ENCODE measurements at places on chromosomes 13 and 19.

GRCh38 chr13:27354379-27354778 lies 70.0 kb upstream of the GTF3A start:
- no peak for DNase-seq

- DNase-seq: no peak
These were observed 16.3 kb upstream of the RNASEH2B start for GRCh38 chr13:50893211-50893852.

DNA sequence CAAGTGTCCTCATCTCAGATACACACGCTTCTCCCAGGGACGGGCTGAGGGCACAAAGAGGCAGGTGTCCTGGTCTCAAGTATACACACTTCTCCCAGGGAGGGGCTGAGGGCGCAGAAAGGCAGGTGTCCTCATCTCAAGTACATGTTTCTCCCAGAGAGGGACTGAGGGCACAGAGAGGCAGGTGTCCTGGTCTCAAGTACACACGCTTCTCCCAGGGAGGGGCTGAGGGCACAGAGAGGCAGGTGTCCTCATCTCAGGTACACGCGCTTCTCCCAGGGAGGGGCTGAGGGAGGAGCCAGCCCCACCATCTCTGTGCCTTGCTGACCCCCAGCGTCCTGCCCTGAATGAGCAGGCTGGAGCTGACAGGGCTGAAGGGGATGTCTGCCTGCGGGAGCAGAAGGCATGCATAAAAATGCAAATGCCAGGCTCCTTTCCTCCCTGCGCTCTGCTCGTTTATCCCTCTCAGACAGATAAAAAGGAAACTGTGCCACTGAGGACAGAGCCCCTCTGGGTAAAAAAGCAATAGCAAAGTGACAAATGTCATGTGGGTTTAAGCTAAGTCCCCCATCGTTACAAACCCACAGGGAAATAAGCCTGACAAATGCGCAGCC lies 96.1 kb upstream of the UQCRFS1 start:
- DNase-seq: no peak

- DNase-seq: no peak
These were observed 197.4 kb downstream of the RGCC start for GRCh38 chr13:41654796-41655195.

- DNase-seq: no peak
These were observed 124.8 kb downstream of the ZNF536 start for GRCh38 chr19:30497034-30497433.

- DNase-seq: no peak
These were observed 50.5 kb downstream of the SGCG start for GRCh38 chr13:23231241-23231640.
